ENCODE measurements at places on chromosomes 12 and 14.

- DNase-seq: no peak
- peaks cover 3% of the 10 kb centered on the region for H3K4me1 ChIP-seq
- H3K27ac ChIP-seq: no peak overlapping the region
- H3K27me3 ChIP-seq: peaks cover 45% of the 10 kb centered on the region
Measured at GRCh38 chr14:23351681-23352505, 794 bp downstream of the SLC22A17 start.

DNA sequence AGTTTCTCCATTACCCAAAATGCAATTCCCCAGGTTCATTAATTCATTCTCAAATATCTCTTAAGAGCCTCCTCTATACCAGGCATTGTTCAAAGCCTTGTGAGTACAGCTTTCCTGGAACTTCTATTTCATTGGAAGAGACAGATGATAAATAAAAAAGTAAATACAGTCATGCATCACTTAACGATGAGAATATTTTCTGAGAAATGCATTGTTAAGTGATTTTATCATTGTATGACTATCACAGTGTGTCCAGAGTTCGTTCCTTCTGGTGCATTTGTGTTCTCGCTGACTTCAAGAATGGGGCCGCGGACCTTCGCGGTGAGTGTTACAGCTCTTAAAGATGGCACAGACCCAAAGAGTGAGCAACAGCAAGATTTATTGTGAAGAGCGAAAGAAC lies 66.0 kb downstream of the ANO4 start:
- H3K36me3 ChIP-seq: no peaks in the 10 kb centered on the region
- H3K27ac ChIP-seq: no peak overlapping the region
- H3K27me3 ChIP-seq: no peaks in the 10 kb centered on the region
- no peaks in the 10 kb centered on the region for H3K4me1 ChIP-seq
- no peak for DNase-seq
- no peak overlapping the region for H3K4me3 ChIP-seq

DNA sequence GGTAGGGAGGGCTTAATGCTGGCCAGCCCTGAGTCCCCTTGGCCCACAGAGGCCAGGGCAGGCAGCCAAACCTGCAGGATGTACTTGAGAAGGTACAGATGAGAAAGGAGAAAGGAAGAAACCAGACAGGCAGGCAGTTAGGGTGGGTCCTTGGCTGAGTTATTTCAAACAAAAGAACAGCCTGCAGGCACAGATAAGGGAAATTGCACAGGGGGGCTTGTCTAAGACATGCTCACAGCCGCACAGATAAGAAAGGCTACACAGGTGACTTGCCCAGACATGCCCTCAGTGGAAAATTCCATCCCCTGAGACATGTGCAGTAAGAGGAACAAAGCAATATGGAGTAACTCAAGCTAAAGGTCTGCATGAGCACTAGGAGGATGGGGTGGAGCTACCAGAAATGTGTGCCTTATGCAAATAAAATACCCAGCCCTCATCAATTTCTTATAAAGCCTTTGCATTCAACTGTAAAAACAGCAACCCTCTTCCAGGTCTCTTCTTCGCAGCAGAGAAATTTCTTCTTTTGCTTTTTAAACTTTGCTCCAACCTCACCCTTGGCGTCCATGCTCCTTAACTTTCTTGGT lies 158.2 kb upstream of the RGS6 start:
- peaks cover 23% of the 10 kb centered on the region for H3K36me3 ChIP-seq
- no peak overlapping the region for H3K4me3 ChIP-seq
- H3K27me3 ChIP-seq: peaks cover 22% of the 10 kb centered on the region
- no peak for DNase-seq
- peaks cover 20% of the 10 kb centered on the region for H3K4me1 ChIP-seq

DNA sequence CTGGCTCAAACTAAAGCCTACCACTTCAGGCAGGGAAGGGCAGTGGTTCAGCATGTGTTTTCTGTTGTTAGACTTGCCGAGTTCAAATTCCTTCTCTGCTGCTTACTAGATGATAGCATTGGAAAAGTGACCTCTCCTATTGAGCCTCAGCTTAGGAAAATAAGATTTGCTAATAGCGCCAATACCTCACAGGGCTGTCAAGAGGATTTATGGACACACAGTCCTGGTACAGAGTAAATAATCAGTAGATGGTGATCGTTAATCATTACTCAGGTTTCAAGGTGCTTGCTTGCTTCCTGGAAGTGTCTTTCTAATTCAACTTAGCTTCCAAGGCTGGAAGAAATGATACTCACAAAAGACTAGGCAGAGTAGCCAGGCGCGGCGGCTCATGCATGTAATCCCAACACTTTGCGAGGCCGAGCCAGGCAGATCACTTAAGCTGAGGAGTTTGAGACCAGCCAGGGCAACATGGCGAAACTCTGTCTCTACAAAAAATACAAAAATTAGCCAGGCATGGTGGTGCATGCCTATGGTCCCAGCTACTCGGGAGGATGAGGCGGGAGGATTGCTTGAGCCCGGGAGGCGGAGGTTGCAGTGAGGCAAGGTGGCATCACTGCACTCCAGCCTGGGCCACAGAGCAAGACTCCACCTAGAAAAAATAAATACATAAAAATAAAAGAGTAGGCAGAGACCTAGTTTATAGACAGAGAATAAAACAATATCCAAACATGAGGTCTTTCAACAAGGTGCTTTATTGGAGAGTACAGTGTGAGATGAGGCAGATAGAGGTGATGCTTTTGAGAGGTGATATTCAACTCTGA lies 6.0 kb downstream of the PLA2G1B start:
- no peak overlapping the region for H3K4me3 ChIP-seq
- no peak for DNase-seq
- H3K27ac ChIP-seq: no peak overlapping the region
- no peaks in the 10 kb centered on the region for H3K36me3 ChIP-seq
- peaks cover 19% of the 10 kb centered on the region for H3K4me1 ChIP-seq

DNA sequence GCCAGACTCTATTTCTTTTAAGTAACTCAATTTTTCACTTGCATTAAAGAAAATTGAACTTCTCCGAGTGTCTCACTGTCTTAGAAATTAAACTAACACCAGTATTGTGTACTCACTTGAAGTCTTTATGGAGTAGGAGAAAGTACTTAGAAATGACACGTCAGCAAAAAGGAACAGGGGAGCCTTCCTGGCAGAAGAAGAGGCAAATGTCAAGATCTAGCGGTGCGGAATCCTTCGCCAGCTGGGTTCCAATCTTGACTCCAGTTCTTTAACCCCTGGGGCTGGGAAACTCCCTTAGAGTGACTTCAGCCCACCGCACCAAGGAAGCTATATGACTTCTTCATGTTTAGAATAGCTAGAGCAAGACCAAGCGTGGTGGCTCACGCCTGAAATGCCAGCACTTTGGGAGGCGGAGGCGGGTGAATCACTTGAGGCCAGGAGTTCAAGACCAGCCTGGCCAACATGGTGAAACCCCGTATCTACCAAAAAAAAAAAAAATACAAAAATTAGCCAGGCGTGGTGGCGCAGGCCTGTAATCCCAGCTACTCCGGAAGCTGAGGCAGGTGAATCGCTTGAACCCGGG lies 34.4 kb downstream of the WBP11 start:
- no peaks in the 10 kb centered on the region for H3K27me3 ChIP-seq
- peak overlapping the region; percentile 98 for H3K27ac ChIP-seq
- no peak for DNase-seq
- peak overlapping the region; percentile 95 for H3K4me3 ChIP-seq
- peaks cover 56% of the 10 kb centered on the region for H3K36me3 ChIP-seq

GRCh38 chr14:36086629-36087395 lies 89.7 kb downstream of the PTCSC3 start:
- H3K36me3 ChIP-seq: no peaks in the 10 kb centered on the region
- H3K27ac ChIP-seq: no peak overlapping the region
- H3K4me3 ChIP-seq: no peak overlapping the region
- no peaks in the 10 kb centered on the region for H3K4me1 ChIP-seq
- no peak for DNase-seq

DNA sequence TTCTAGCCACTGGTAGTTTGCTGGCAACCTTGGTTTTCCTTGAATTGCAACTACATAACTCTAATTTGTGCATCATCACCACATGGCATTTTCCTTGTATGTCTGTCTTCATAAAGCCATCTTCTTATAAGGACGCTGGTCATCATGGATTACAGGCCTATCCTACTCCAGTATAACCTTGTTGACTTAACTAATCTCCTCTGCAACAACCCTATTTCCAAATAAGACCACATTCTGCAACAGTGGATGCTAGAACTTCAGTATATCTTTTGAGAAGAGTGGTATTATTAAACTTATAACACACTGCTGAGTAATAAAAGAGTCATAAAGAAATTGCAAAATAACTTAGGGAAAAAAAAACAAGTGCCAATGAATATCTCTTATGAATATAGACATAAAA lies 511.8 kb upstream of the FOXG1 start:
- no peak for DNase-seq
- no peak overlapping the region for H3K4me3 ChIP-seq
- no peaks in the 10 kb centered on the region for H3K36me3 ChIP-seq
- H3K27ac ChIP-seq: no peak overlapping the region
- H3K4me1 ChIP-seq: no peaks in the 10 kb centered on the region
- H3K27me3 ChIP-seq: no peaks in the 10 kb centered on the region

- no peaks in the 10 kb centered on the region for H3K36me3 ChIP-seq
- H3K27me3 ChIP-seq: peaks cover 2% of the 10 kb centered on the region
Measured at GRCh38 chr14:100832311-100832960, 6.5 kb downstream of the MEG3 start.

GRCh38 chr12:84842406-84843013 lies 70.1 kb downstream of the SLC6A15 start:
- H3K4me3 ChIP-seq: no peak overlapping the region
- peaks cover 9% of the 10 kb centered on the region for H3K4me1 ChIP-seq
- H3K27ac ChIP-seq: no peak overlapping the region

Data from activated T-helper 2 cell treated with anti-CD3 and anti-CD28 coated beads, Interferon-gamma antibody, Interleukin-2, Interleukin-4, amounts not matched to agents 10 μg/mL and 5 μg/mL and 100 μg/mL, durations not matched to agents 14 hours and 24 hours and 36 hours (primary cell).